ENCODE measurements at places on chromosomes 4 and X.

DNA sequence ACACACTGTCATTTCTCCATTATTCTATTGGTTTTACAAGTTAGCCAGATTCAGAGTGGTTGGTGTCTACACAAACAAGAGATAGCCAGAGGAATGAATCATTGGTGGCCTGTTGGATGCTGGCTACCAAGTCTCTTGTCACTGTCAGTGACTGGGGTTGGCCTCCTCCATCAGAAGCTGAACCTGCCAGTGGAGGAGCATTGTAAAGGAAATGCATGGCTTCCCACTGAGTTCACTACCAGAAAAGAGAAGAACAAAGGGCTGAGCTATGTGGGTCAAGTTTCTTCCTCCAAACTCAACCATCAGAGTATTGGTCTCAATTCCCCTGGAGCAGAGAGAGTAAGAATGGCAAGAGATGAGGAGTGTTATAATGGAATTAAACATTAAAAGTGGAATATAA lies 26.5 kb upstream of the ANKRD50 start:
- no peak for DNase-seq

DNA sequence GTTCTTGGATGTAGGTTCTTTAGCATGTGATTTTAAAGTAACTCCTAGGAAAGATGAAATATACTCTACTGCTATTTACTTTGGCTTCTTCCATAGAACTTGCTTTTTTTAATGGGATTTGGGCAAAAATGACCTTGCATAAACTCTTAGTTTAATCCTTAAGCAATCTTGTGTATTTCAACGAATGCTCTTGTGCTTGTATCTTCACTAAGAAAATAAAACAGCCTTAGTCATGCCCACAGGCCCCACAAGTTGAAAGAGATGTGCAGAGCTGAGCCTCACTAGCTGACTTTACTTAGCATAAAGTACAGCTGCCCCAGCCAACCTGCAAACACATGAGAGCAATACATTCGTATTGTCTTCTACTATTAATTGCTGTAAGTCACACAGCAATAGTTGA lies 1609.2 kb downstream of the STIM2 start:
- no peak for DNase-seq

DNA sequence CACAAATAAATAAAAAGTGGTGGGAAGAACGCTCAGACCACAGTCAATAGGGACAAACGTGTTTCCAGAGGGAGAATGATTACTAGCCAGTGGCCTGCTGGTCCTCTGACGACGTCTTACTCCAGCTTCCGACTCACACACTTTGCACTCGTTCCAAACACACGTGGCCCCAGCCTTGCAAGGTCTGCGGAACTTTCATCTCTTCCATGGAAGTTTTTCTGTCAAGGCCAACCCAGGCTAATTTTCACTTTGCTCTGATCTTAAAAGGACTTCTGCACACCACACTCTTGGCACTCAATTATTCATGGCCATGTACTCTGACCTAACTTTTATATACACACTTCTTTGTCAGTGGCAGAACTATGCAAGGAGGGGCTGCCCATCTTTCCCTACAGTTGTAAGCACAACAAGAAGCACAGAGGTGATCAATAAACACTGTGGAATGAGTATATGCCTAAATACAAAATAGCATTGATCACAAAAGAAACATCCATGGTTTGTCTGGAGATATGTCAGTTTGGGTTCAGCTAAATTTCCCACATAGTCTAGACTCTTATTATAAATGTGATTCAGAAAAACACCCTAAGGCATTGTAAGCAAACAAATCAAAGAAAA lies 69.4 kb downstream of the STX18 start:
- no peak for DNase-seq

- DNase-seq: no peak
These were observed 95.6 kb downstream of the TMA16 start for GRCh38 chr4:163590103-163590502.

- DNase-seq: no peak
These were observed 80.9 kb upstream of the MTM1 start for GRCh38 chrX:150487369-150488094.

DNA sequence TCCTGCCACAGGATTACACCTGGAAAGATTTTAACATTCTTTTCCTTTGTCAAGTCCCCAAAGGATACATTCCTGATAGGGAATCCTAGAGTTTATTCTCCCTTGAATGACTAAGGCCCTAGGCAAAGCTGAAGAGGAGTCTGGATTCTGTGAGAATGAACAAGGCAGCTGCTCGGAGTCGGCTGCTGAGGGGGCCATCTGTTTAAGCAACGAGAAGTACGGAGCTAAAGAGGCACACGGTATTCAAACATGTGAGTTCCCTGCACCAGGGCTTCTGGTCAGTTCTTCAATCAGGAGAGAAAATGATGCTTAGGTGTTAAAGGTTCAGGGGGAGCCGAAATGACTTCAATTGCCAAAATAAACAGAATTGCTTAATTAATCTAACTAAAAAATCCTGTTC lies 97.6 kb downstream of the MGST2 start:
- DNase-seq: no peak

DNA sequence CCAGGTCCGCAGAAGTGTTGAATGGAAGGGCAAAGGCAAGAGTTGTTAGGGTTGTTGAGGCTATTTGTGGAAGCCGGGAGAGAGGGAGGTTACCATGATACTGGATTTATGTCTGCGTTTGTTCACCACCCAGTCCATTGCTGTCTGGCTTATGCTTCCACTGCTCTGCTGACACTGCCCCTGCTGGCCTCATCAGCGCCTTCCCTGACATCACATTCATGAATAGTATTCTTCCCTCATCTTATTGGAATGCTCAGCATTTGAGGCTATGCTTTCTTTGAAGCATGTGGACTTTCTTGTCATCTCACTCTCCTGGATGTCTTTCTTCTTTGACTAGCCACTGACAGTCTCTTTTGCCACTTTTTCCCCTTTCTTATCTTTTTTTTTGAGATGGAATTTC lies 10.3 kb downstream of the GNL3L start:
- DNase-seq: no peak

DNA sequence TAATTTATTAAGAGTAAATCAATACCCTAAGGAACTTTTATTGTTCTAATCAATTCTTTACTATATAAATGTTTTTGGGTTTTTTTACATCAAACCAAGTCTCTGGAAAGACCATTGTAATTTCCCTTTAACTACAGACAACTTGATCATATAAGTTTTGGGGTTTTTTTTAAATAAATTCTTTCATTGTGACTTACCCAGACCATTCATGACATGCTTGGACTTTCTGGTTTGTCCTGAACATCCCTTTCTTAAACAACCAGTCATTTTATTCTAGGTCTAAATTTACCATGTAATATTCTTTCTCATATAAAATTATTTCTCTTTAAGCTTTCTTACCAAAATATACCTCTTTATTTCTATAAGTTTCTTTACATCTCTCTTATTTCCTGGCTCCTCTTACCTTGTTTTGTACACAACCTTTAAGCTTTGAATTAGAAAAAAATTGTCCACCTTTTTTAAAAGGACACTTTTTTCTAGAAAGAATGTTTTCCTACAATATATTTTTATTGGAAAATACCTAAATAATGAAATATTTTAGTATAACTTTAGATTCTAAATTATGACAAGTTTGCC lies 8.4 kb downstream of the CNGA1 start:
- DNase-seq: no peak

GRCh38 chrX:119105826-119106225 lies 21.8 kb downstream of the KIAA1210 start:
- DNase-seq: no peak

DNA sequence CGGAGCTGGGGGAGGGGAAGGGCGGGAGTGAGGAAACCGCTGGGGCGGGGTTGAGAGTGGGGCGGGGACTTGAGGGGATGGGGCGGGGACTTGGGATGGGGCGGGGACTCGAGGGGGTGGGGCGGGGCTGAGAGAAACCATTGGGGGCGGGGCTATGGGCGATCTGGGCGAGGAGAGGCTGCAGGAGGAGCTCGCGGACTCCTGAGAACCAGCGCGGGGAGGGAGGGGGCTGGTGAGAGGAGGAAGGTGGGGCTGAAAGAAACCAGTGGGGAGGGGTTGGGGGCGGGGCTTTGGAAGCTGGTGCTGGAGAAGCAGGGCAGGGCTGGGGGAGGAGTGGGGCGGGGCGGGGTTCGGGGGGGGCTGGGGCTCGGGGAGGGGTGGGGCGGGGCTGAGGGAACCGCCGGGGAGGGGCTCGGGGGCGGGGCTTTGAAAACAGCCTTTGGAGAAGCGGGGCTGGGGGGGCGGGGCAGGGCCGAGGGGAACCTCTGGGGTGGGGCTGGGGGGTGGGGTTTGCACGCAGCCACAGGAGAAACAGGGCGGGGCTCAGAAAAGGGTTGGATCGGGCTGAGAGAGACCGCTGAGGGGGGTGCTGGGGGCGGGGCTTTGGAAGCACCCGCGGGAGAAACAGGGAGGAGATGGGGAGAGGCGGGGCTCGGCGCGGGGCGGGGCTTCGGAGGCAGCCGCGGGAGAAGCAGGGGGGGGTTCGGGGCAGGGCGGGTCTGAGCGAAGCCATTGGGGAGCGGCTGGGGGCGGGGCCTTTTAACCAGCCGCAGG lies 777 bp upstream of the EOLA2 start:
- peak; percentile 85 for DNase-seq

DNA sequence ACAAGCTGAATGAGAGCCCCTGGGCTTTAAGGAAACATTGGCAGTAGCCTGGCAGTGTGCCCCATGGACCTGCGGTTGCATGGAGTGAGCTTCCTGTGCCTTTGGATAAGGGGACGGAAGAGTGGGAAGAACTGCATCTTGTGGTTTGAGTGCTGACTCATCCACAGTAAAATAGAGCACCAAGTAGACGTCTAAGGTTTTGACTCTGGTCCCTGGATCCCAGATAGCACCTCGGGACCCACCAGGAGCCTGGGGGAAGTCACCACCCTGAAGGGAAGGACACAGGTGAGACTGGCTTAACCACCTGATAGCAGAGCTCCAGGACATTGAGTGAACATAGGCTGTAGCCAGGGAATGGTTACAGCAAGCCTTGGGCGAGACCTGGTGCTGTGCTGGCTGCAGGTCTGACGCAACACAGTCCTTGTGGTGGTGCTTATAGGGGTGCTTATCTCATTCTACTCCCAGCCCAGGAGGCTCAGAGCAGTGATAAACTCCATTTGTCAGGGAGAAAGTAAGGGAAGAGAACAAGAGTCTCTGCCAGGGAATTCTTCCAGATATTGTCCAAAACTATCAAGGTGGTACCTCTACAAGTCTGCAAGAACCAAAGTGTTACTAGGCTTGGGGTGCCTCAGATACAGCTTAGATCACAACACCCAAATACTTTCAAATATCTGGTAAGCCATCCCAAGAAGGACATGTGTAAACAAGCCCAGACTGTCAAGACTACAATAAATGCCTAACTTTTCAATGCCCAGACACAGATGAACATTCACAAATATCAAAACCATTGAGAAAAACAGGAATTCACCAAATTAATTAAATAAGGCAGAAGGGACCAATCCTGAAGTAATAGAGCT lies 123.6 kb upstream of the TET2 start:
- no peak for DNase-seq

GRCh38 chrX:36214924-36215323 lies 295.4 kb downstream of the CFAP47 start:
- DNase-seq: no peak

- no peak for DNase-seq
These were observed 462.3 kb upstream of the ADGRL3 start for GRCh38 chr4:60737858-60738257.

GRCh38 chr4:128803783-128804182 lies 5.7 kb upstream of the JADE1 start:
- DNase-seq: peak; percentile 24

DNA sequence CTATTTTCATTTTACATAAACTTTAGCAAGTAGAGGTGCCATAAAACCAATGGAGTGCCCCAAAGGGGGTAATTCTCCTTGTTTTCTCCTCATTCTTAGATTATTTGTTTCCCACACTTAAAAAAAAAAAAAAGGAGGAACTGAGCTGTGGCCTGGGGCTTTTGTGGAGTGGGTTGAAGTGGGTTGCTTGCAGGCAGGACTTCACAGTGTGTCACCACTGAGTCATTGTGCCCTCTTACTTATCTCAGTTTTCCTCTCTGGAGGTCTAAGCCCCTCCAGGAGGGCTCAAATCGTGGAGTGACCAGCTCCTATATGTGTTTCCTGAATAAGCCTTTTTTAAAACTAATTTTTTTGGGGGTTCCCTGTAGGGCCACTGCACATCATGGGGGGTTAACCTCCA lies 69.0 kb downstream of the SLC16A2 start:
- DNase-seq: no peak

- no peak for DNase-seq
These were observed 230.8 kb downstream of the CPE start for GRCh38 chr4:165609653-165610052.

GRCh38 chr4:47852136-47852535 lies 14.3 kb upstream of the CORIN start:
- no peak for DNase-seq

DNA sequence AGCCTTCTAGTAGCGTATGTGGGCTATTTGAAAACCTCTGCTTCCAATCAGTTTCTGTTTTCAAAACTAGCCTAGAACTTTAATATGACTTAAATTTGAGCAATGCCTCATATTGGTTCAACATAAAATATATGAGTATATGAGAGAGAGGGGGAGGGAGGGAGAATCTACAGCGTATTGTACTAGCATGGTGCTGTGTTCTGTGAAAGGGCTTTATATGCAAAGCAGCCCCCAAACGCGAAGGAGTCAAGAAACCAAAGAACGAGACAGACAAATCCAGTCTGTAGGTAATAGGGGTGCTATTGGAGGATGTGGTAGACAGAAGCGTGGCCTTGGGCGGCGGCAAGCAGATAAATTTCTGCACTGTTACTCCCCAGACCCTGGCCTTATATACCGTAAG lies 784 bp upstream of the ANXA5 start:
- DNase-seq: no peak

DNA sequence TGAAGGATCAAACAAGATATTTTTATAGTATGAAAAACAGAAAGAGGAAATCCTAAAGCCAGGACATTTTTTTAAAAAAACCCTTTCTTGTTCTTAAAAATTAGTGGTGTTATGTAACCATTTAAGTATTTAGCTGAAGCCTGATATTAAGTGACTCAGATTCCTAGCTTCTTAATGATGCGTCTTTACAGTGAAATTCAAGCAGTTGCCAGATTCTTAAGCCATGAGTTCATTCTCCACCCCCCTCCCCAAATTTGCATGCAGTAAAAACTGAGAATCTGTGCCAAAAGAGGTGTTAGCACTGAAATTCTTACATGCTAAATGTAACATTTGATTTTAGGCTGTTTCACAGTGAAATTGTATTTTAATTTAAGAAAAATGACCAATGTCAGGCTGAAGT lies 180.8 kb downstream of the RAPGEF2 start:
- no peak for DNase-seq

DNA sequence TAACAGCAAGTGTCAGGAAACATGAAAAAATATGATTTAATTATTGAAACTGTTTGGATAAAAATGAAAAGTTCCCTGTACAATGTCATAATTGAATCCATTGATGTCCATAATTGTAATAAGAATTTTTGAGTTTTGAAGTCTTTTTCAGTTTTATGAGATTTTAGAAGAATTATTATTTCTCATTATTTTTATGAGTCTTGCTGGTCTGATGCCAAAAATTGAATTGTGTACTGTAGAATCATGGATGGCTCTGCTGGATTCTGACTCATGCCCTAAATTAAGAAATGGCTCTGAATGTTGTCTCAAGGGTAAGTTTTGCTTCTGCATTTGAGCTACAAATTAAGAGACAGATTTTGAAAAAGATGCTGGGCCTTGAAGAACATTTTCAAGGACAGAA lies 132.8 kb upstream of the MAP9 start:
- no peak for DNase-seq

- peak; percentile 88 for DNase-seq
These were observed at the start of gene FHIP1A for GRCh38 chr4:151408630-151409469. FHIP1A (plus strand) TSS chr4:151409176; CDS start chr4:151566260, 157,084 bp downstream.

- no peak for DNase-seq
These were observed 854.6 kb downstream of the TRIML1 start for GRCh38 chr4:188993871-188994270.

- no peak for DNase-seq
These were observed 57.1 kb downstream of the USP9X start for GRCh38 chrX:41142130-41142910.

- no peak for DNase-seq
These were observed 24.8 kb upstream of the SMARCA5 start for GRCh38 chr4:143488687-143489086.
